ENCODE measurements at places on chromosomes 5 and 9. TPM values are rescaled to one million over a fixed set of nuclear protein-coding genes. Genes with fewer than 3 reads are reported as not detected.

The LRRTM2 gene
- 0.51 TPM for polyA plus RNA-seq

DNA sequence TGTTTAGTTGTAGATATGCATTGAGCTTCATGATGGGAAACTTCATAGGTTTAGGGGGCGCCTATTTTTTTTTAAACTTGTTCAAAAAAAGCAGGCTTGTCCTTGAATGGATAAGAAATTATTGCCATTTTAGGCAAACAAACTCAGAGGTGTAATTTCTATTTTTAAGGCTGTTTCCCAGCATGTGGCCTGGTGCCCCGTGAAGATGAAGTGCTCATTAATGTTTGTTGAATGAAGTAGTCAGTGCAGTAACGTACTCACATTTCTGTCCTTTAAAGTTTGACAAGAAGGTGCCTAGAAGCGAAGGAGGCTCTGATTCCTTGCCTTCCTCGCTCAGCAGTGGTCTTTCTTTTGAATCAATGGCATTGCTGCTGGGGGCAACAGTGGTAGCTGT is 54.3 kb downstream of the ZNF618 start:
- no peak for DNase-seq

- no peak for DNase-seq
These were observed 296.8 kb downstream of the ICE1 start for GRCh38 chr5:5719292-5719691.

DNA sequence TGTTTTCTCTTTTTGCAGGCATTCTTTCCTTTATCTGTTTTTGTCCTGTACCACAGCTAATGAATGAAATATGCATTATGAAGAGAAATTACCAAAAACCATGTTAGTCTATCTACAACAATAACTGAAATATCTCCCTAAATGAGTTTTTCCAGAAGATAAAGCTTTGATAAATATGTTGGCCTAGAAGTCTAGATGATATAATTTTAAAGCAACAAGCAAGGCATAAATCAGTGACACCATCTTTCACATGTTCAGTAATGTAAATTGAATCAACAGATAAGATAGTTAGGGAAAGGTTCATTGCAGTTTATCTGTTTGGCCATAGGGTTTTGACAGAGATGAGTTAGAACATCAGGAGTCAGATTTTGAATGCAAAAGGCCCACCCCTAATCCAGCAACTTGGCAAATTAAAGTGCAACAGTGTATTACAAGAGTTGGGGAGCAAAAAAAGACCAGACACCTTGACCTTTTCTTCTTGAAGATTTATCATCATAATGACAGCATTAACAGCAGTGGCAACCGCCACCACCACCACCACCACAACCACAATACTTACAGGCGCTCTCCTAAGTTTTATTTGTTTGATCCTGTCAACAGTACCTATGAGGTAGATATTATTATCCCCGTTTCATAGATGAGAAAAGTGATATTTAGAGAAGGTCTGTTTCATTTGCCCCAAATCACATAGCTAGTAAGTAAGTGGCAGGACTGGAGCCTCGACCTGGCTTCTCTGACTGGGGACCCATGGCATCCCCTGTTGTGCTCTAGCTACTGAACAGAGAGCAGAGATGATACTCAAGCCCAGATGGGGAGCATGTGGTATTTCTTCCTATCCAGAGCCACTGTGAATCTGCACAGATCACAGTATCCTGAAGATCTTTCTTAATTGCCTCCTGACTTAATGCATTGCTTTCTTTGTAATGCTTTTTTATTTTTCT is 122.8 kb upstream of the DHFR start:
- DNase-seq, result no peak

The BHMT2 gene
- polyA plus RNA-seq, result 3.0 TPM

DNA sequence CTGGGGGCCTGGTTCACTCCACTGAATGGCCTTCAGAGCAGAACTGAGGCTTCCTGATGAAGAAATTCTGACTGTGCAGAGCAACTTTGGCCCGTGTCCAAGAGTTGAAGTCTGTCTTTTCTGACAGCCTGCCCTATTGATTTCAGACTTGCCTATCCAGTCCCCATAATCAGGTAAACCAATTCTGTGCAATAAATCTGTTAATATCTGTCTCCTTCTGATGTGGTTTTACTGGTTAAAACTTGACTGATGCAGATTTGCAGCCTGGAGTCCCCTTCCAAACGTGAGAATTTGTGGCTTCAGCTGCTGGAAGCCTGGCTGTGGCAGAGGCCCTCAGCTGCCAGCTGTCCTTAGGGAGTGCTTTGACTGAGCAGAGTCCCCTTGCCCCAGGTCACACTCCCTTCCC is 283.9 kb upstream of the ANKRD55 start:
- DNase-seq, result no peak

Data from forelimb muscle (tissue), 1 donor.